ENCODE measurements at places on chromosomes 16 and 17. TPM values are rescaled to one million over a fixed set of nuclear protein-coding genes. Genes with fewer than 3 reads are reported as not detected.

FN3K gene
- total RNA-seq, result 11.5 TPM

ORC6 gene
- total RNA-seq, result 10.8 TPM

MT1F gene
- total RNA-seq, result 0.79 TPM

FN3KRP gene
- 27.2 TPM for total RNA-seq

TBC1D3E gene
- total RNA-seq, result not detected

KRT17 gene
- total RNA-seq, result 7.1 TPM

TBC1D28 gene
- total RNA-seq, result not detected

NPEPPS gene
- 83.8 TPM for total RNA-seq

ZNHIT3 gene
- 26.6 TPM for total RNA-seq

KLHL10 gene
- not detected for total RNA-seq

Measured in aortic smooth muscle cell (primary cell).